Stimulated activated CD8-positive, alpha-beta memory T cell treated with anti-CD3 and anti-CD28 coated beads, Interleukin-7, amount 100 ng/mL, for 1 hour (primary cell): ENCODE measurements at places on chromosomes 7 and 10.

DNA sequence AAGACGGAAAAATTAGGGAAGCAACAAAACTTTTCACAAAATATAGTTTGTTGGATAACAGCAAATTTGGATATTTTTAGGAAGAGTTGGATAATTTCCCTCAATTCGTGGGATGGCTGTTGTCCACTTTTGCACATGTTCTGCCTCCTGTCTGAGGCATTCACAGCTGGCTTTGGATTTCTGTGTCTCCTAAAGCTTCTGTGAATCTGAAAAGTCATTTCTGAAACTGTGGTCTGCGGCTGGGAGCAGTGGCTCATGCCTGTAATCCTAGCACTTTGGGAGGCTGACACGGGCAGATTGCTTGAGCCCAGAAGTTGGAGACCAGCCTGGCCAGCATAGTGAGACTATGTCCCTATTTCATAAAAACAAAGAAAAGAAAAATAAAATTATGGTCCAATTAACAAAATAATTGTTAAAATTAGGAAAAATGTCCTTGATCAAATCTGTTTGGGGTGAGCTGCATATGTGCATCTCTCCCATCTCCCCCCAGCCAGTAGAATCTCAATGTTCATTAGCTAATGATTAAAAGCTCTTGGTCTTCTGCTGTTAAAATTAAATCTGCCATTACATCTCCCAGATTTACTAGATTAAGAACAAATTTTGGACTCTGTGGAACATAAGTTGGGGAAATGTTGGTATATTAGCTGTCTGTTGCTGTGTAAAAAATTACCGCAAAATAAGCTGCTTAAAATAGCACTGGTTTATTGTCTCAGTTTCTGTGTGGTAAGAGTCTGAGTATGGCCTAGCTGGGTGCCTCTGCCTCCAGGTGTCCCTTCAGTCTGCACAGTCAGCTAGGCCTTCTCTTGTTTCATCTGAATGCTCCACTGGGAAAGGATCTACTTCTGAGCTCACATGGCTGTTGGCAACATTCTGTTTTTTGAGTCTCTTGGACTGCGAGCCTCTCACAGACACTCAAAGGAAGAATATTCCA is 332.0 kb upstream of the FZD1 start:
- no peak for DNase-seq

- no peak for DNase-seq
These were observed 56.5 kb upstream of the EFCAB10 start for GRCh38 chr7:105637755-105638154.

GRCh38 chr7:154638286-154638685 is 364.6 kb downstream of the PAXIP1 start:
- DNase-seq: no peak

GRCh38 chr7:2897023-2897422 is 52.9 kb upstream of the GNA12 start:
- DNase-seq: no peak

DNA sequence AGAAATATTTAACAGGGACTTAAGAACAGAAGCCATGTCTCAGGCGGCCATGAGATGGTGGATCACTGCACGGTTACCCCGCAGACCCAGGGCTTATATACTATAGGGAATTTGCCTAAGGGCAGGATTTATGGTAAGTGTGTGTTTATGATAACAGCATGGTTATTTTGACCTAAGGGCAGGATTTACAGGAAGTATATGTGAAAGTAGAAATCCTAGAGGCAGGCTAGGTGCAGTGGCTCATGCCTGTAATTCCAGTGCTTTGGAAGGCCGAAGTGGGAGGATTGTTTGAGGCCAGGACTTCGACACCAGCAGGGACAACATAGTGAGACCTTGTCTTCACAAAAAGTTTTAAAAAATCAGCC is 43.0 kb upstream of the ZNF438 start:
- DNase-seq: no peak

- DNase-seq: no peak
These were observed 245.5 kb upstream of the PPP2R2D start for GRCh38 chr10:131655101-131655849.

DNA sequence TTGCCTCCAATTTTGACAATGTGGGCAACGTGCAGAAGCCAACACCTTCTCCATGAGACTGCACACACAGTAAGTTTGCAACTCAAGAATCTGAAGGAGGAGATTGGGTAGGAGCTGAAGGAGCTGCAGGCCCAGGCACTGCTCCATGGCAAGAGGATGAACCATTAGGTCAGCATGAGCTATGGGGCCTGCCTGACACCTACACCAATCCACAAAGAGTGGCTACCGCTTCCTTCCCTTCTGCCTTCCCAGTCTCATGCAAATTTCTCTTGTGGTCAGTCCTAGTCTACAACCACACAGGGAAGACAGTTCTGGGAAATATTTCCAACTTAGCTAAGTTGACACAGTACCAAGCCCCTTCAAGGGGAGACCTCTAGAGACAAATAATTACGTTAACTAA is 142.0 kb upstream of the ADO start:
- DNase-seq: no peak
